ENCODE measurements at places on chromosomes 11 and 22. TPM values are rescaled to one million over a fixed set of nuclear protein-coding genes. Genes with fewer than 3 reads are reported as not detected.

The FJX1 gene
- total RNA-seq: 11.3 TPM

The OR5B3 gene
- not detected for total RNA-seq

The OR56A1 gene
- total RNA-seq: not detected

The OR51B6 gene
- not detected for total RNA-seq

The LDLRAD3 gene
- 8.1 TPM for total RNA-seq

The MFRP gene
- total RNA-seq: not detected

The OR2AT4 gene
- not detected for total RNA-seq

The MS4A15 gene
- total RNA-seq: not detected

Data from H4 (cell line).